ENCODE measurements at places on chromosomes 7 and 10.
A peak's percentile ranks its signal among the peaks of the same experiment; 100 is the strongest.

DNA sequence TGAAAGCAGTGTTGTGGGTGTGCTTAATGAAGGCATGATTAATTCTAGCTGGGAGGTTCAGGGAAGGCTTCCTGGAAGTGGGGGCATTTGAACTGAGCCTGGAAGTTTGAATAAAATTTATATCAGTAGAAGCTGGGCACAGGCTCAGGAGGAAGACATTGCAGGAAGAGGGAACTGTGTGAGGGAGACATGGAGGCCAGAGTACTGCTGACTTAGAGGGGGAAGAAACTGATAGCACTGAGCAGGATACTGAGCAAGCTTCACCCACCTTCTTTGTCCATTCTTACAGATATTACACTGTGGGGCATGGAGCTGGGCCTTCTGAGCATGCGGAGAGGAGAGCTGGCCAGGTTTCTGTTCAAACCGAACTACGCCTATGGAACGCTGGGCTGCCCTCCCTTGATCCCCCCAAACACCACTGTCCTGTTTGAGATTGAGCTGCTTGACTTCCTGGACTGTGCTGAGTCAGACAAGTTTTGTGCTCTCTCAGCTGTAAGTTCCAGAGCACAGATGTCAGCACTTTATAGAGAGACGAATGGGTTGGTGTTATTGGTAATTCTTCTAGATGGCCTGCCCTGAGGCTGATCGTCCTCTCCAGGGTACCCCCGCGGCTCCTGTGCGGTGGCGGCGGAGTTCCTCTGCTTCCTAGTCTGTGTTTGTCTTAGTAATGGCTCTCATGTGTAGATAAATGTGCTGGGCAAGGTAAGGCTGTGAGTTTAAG, 2.1 kb downstream of the FKBP6 start:
- DNase-seq, result no peak

- DNase-seq, result no peak
Observed at GRCh38 chr10:75098902-75099673, 12.4 kb upstream of the SAMD8 start.

GRCh38 chr10:78619896-78620295, 448.9 kb upstream of the ZMIZ1 start:
- no peak for DNase-seq

GRCh38 chr7:134126146-134126545, 994 bp upstream of the LRGUK start:
- DNase-seq, result no peak

- no peak for DNase-seq
Observed at GRCh38 chr7:20980668-20981264, 194.1 kb upstream of the SP8 start.

GRCh38 chr7:137772748-137773147, 74.0 kb downstream of the DGKI start:
- DNase-seq, result peak; percentile 18

DNA sequence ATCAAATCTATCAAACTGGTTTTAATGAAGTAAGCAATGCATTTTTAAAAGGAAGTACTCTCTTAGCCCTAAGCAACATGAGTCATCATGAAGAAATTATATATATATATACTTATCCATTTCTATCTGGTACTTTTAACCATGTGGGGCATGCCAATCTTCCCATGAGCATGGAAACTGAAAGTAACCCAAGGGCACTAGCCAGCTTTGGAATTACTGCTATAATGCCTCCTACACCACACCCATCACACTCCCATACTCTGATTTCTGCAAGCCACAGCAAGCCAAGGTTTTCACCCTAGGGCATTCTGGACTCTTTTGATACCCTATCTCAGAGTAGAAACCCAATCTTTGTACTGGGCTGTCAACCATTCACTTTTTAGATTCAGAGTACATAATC, 204.6 kb downstream of the IMMP2L start:
- DNase-seq, result no peak

DNA sequence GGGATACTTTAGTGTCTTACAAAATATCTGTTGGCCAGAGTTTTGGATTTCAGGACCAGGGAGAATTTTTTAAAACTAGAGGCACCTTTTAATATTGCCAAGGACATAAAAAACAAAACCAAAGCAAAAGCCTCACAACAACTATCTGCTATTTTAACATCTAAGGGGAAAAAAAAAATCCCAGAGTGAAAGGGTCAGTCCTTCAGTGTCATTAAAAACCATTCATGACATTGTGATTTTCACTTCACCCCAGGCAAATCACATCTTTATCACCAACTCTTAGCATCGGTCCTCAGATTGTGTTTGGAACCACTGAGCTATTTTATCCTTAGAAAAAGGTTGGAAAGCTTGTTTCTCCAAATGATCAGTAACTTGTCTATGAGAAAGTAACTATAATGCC, 10.7 kb downstream of the CEP41 start:
- no peak for DNase-seq

DNA sequence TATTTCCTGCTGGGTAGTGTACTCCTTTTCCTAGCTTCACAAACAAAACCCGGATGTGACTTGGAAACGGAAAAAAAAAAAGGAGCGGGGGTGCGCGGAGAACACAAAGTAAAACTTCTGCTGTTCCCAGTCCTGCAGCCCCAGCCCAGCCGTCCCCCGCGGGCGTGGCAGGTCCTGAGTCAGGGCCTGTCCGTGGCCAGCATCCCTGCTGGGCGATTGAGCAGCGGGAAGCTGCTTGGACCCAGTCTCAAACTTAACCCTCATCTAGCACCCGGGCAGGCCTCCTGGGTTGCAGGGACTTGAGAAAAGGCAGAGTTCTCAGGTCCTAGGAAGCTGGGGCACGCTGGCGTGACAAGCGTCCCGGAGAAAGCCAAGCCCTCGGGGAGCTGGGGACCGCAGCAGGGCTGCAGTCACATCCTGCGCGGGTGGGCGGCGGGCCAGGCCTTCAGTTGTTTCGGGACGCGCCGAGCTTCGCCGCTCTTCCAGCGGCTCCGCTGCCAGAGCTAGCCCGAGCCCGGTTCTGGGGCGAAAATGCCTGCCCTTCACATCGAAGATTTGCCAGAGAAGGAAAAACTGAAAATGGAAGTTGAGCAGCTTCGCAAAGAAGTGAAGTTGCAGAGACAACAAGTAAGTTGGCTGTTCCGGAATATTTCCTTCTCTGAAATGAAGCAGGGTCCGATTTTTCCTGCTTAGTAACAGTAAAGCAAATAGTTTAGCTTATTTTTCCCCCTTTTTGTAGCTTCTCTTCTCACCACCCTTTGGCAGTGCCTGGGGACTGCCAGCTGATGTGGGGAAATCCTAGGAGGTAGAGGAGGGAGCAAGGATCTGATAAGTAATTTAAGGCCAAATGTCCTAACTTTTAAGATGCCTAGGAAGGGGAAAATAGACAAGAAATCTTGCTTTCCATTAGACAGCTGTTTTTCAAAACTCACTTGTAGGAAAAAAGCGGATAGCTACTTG, at the start of gene GNG11:
GNG11 (plus strand) TSS at position 129 of the 960 bp plus-strand sequence; CDS start at position 532, 403 bp downstream.
- DNase-seq, result peak; percentile 52

DNA sequence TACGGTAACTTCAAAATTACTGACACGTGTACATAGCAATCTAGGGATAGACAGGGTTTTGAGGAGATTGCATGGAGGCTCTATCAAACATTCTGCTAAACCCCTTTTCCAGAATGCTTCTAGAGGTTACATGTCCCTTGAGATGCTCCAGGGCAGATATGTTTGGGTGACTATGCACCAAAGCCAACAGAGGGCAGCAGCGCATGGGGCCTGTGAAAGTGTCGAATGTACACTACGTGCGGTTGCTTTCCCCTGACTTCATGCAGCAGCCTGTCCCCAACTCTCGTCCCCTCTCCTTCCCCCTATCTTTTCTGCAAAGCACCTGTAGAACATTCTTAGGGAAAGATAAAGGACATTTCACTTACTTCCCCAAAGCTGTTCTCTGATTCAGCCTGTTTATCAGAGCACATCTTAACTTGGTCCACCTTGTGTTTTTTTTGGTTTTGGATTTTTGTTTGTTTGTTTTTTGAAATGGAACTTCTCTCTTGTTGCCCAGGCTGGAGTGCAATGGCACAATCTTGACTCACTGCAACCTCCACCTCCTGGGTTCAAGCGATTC, 90.2 kb downstream of the UBE3C start:
- no peak for DNase-seq

Data from H54 (cell line).